AG10803 (cell line): ENCODE measurements at places on chromosomes 12 and 14.

DNA sequence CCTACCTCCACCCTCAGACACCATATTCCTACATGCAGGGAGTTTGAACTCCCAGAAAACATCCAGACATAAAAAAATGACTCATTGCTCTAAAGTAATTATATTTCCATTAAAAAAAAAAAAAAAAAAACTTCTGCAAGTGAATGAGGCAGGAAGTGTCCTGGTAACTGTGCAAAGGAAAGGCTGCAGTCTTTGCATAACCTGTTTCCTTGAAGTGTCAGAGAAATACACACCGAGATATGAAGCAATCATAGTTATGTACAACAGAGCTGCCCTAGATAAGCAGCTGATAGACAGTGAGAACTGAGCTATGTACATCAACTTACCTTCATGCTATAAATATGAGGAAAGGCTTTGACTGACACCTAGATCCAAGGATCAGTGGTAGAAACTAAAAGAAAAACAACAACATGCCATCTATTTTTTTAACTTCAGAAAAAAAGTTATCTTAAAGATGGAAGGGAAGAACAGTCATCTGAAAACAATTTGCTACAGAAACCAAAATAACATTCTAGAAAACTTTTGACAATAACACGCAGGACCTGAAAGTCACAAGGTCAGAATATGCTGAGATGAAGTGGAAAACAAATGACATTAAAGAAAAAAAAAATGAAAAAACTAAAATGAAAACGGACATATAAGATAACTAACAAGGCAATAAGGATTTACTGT lies 263.2 kb downstream of the SEC23A start:
- peak; percentile 3 for DNase-seq

DNA sequence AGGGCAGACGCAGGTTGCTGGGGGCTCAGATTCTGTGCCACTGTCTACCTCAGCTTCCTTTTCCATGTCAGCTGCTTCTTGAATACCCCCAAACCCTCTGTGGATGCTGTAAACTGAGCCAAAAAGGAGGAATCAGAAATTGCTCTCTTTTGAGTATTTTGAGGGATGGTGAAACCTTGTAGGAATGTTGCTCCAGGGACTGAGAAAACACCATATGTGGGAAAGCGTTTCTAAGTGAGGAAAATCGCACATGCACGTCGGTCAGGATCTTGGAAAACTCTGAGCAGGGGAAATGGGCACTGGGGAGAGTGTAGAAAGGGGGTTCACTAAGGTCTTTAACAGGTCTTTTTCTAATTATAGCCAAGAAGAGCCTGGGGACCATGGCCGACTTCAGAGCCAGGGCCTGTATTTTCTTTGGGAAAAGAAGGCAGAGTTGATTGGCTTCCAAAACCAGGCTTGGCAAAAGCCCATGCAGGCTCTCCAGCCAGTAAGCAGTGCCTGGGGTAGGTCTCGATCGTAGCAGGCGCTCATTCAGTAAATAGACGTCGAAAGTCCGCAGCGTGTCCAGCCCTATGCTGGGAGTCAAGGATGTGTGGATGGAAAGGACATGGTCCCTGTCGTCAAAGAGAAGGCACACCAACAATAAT lies 58.0 kb downstream of the NTF3 start:
- peak; percentile 61 for DNase-seq

DNA sequence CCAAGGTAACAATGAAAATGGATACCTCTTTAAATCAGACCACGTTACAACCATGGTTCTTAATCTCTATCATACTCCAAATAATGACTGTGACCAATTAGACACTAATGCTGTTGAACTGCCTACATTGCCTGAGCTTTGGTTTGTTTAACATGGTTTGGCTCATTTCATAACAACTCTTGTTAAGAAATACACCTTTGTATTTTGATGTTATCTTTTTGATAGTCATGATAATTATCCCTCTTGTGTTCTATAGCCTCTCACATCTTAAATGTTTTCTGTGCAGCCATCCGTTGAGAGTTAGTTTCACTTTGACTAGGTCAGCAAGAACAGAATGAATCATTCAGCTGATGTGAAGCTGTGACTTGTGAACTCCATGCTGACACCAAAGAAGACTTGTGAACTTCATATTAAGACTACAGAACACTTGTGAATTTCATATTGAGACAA lies 75.5 kb upstream of the RERGL start:
- peak; percentile 36 for DNase-seq

DNA sequence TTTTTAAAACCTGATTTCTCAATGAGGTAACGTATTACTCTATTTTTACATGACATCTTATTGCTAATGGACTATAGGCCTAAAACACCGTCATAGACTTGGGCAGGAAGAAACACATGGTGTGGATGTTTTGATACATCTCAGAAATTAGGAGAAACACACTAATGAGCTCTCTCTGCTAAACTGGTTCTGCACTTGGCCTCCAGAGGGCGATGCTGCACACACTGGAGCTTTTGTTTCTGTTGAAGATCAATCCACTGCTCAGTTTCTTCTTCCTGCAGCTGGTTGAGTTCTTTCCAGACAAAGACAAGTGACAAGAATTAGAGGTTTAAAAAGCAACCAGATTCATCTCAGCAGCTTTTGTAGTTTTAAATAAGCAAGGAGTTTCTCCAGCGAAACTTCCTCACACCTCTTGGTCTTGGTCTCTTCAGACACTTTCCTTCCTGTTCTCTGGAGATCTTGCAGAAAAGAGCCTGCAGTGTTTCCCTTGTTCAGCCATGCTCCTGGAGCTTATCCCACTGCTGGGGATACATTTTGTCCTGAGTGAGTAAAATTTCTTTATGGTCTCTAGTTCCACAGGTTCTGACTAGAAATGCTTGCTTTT lies 178.5 kb upstream of the OR4E1 start:
- DNase-seq = no peak

- no peak for DNase-seq
These were observed 32.8 kb downstream of the CCDC91 start for GRCh38 chr12:28223025-28223554.

DNA sequence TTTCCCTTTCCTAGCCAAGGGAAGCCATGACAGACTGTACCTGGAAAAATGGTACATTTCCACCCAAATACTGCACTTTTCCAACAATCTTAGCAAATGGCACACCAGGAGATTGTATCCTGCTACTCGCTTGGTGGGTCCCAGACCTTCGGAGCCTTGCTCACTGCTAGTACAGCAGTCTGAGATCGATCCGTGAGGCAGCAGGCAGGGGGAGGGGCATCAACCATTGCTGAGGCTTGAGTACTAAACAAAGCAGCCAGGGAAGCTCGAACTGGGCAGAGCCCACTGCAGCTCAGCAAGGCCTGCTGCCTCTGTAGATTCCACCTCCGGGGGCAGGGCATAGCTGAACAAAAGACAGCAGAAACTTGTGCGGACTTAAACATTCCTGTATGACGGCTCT lies 218.8 kb downstream of the LRIG3 start:
- DNase-seq = no peak

DNA sequence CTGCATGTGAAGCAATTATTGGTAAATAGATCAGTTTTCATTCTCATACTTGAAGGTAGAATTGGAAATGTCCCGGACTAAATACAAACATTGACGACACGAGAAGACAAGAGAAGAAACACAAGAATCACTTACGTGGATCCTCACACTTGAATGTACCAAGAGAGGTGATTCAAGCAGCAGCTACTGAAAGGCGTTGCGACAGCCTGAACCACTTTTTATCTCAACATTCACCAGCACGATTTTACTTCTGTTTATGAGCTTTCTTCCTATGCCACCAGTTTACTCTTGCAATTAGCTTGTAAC lies 3.6 kb upstream of the FZD10 start:
- no peak for DNase-seq
